ENCODE measurements at places on chromosomes 11 and 22.

GRCh38 chr22:35910003-35910769, 118.4 kb downstream of the RBFOX2 start:
- no peak for DNase-seq

- DNase-seq = no peak
Measured at GRCh38 chr22:31096657-31097279, 10.6 kb downstream of the SELENOM start.

- DNase-seq = no peak
Measured at GRCh38 chr11:57302489-57302888, 22.3 kb downstream of the TNKS1BP1 start.

GRCh38 chr11:90846628-90847027, 623.8 kb upstream of the CHORDC1 start:
- DNase-seq = no peak

GRCh38 chr11:46801694-46802470, 44.2 kb downstream of the CKAP5 start:
- DNase-seq = no peak

GRCh38 chr11:74205181-74205580, 34.1 kb downstream of the PPME1 start:
- DNase-seq = no peak

GRCh38 chr11:722346-722811, 16.3 kb downstream of the EPS8L2 start:
- no peak for DNase-seq

DNA sequence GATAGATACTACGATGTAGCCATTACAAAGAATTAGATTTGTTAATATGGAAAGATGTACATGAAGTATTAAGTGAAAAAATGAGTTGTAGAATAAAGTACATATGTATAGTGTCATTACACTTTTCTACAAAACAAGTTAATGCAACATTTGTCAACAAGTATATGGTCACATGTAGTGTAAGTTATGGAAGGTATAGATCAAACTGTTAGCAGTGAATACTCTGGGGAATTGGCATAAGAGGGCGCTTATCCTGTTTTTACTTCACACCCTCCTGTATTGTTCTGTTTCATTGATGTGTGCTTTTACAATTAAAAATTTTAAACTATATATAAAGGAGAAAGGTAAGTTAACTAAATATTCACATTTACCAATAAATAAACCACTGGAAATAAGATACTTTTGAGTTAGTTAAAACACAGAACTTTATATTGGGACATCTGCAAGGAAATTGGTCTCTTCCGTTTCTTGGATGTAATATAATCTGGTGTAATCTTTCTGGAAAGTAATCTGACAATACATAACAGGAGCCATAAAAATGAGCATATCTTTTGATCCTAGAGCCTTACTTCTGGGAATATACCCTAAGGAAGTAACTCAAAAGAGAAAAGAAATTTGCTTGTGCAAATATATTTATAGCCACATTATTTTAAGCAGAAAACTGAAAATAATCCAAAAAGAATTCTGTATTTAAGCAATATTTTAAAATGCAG, 34.5 kb downstream of the CSTPP1 start:
- no peak for DNase-seq

GRCh38 chr11:103450241-103450640, 341.0 kb downstream of the DYNC2H1 start:
- no peak for DNase-seq

DNA sequence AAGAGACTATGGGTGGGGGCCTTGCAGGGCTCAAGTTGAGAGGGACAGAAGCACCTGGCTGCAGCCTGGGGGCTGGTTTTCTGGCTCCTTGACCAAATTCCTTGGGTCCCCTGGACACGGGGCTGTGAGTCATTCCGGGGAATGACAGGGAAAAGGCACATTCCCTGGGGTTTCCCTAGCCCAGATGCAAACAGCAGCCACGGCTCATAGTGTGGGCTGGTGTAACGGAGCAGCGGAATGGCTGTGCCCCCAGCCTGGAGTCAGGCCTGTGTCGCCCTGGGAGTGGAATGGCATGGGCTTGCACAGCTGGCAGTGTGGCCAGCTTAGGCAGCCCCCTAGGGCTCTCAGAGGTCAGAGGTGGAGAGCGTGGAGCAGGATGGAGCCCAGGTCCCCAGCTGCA, 77.6 kb upstream of the KCNQ1OT1 start:
- peak; percentile 2 for DNase-seq

DNA sequence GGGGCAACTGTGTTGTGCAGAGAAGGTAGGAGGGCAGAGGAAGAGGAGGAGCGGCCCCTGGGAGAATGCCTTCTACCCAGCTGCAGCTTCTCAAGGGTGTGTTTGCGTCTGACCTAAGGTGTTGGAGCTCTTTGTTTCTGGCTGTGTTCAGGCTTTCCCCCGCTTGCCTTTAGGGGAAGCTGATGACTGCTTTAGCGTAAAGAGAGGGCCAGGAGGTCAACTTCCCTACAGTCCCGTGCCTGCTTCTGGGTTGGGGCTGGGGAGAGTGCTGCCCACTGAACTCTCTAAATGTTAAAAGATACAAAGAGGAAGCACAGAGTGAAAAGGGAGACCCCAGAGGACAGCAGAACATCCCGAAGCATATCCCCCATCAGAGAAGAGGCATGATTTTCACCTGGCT, 99.2 kb downstream of the PTPRJ start:
- DNase-seq = no peak

- no peak for DNase-seq
Measured at GRCh38 chr11:57562596-57562995, 4.9 kb downstream of the UBE2L6 start.

DNA sequence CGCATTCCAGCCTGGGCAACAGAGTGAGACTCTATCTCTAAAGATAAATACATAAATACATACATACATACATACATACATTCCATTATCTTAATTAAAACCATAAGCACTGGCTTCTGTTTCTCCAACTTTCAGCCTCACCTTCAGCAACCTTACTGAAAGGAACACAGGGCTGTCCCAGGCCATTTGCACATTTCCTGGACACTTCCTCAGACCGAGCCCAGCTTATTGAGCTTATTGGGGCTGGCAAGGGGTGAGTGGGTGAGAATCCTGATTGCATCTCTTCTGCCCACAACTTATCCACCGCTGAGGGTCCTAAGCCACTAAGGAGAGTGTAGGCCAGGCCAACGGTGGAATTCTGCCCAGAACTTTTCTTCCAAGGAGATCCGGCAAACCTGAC, 16.5 kb upstream of the LRP5 start:
- no peak for DNase-seq

GRCh38 chr11:1755344-1755691, 4.9 kb upstream of the IFITM10 start:
- no peak for DNase-seq

GRCh38 chr22:44809456-44809855, 57.1 kb downstream of the ARHGAP8 start:
- no peak for DNase-seq

DNA sequence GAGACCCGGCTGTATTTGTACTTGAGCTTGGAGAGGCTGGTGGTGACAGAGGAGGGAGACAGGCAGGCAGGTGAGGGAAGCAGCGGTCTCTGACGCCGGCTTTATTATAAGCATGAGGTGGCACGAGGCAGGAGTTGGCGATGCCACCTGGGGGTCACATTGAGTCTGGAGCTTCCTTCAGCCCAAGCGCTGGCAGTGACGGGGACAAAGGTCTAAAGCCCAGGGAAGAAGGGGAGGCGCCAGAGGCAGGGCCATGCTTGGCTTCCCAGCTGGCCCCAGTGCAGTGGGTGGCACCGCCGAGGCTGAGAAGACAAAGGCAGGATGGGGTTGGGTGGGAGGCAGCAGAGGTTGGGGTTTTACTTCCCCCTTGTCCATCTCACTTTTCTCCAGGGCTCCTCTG, 4.5 kb downstream of the FXYD2 start:
- DNase-seq = no peak

DNA sequence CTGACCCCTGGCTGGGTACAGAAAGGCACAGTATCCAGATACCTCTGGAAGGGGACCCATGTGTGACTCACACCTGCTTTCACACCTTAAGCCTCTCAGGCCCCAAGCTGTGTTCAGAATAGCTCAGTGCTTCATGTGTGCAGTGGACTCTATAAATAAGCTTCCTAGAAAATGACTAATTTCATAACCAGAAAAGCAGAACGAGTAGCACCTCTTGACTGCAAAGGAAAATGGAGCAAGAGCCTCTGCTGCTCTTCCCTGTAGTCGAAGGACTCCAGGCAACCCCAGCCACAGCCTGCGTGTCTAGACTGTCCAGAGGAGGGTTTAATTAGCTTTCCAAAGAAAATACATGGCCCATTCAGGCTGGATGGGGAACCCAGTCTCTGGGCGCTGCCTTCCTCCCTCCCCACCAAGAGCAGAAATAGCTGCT, 23.1 kb downstream of the PTPN5 start:
- DNase-seq = no peak

DNA sequence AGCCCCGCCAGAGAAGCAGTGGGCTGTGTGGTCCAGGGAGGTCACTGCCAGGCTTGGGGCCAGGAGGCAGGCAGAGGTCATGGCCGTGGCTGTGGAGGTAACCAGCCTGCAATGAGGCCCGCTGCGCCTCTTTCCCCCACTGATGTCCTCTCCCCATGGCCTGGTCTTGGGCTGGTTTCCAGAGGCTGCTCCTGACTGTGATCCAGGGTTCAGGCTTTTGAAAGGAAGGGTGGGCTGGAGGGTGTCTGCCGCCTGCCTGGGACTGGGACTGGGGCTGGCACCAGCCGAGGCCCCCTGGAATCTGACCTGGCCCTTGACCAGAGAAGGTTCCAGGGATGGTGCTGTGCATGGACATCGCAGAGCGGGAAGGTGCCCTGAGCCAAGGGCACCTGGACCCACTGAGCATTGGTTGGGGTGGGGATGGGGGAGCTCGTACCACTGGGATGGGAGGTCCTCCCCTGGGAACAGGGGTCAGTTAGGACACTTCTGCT, 59.6 kb upstream of the THY1 start:
- DNase-seq = no peak

DNA sequence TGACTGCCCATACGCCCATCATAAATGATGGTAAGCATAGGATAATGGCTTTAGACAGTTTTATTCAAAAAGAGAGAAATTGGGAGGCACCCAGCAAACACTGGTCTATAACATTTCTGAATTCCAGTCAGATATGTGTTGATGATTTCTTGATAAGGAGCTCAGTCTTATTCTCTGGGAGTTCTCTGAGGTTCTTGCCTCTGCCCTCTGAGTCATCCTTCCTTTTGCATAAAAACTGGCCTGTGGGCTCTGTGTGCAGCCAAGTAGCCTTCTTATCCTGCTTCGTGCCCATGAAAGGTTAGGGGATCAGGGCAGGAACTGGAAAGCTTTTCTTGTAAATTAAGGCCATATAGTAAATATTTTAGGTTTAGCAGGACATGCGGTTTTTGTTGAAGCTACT, 48.9 kb downstream of the FAR1 start:
- DNase-seq = no peak

GRCh38 chr22:23677701-23677995, 13.2 kb upstream of the RGL4 start:
- no peak for DNase-seq

All from activated CD4-positive, alpha-beta T cell treated with anti-CD3 and anti-CD28 coated beads, Interleukin-2, amount 10 ng/mL, durations not matched to agents 7 days and 5 days (primary cell).